Tibial artery (tissue), 4 donors: ENCODE measurements at places on chromosomes 5 and 9.

DNA sequence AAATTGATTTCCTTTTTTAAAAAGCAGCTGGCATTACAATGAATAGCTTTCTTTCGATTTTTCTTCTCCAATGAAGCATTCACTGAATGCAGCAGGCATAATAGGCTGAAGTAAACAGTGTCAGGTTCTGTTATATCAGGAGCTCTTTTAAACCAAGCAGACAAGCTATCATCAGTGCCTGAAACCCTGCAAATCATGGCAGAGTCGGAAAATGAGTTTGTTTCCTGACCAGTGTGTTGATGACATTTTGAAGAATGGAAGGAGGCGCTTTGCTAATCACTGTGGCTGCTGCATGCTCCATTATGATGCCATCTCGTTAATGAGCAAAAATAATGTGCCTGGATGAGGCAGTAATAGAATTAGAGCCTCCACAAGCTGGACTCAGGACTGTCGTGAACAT, 284.5 kb downstream of the ZNF608 start:
- H3K4me3 ChIP-seq, result no peak overlapping the region
- H3K4me1 ChIP-seq, result no peaks in the 10 kb centered on the region
- H3K36me3 ChIP-seq, result no peaks in the 10 kb centered on the region
- H3K27me3 ChIP-seq, result no peaks in the 10 kb centered on the region
- H3K27ac ChIP-seq, result no peak overlapping the region

GRCh38 chr5:2746561-2747032, 4.9 kb downstream of the IRX2 start:
- H3K36me3 ChIP-seq, result no peaks in the 10 kb centered on the region
- H3K27ac ChIP-seq, result no peak overlapping the region
- H3K4me1 ChIP-seq, result peaks cover 19% of the 10 kb centered on the region
- no peak for DNase-seq
- no peak overlapping the region for H3K4me3 ChIP-seq

GRCh38 chr5:141633871-141634561, 2.6 kb downstream of the HDAC3 start:
- peaks cover 11% of the 10 kb centered on the region for H3K36me3 ChIP-seq
- no peak overlapping the region for H3K4me3 ChIP-seq
- peaks cover 22% of the 10 kb centered on the region for H3K4me1 ChIP-seq
- no peak overlapping the region for H3K27ac ChIP-seq
- no peak for DNase-seq
- H3K27me3 ChIP-seq, result peaks cover 5% of the 10 kb centered on the region

DNA sequence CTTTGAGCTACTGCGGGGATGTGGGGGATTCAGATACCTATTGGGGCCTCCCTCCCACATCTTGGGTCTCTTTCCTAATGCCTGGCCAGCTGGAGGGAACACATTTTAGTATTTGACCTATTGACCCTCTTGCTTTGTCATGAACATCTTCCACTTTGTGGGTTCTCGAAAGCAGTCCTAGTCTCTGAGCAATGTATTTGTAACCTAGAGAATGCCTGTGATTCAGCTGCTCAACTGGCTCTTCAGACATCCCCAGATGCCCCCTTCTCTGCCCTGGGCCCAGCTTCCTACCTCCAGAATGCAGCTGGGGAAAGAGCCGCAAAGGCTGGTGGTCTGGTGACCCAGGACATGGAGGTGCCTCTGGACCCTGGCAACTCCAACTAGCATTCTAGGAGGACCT, 32.2 kb downstream of the APTX start:
- no peak overlapping the region for H3K4me3 ChIP-seq
- no peak for DNase-seq

- no peaks in the 10 kb centered on the region for H3K4me1 ChIP-seq
- DNase-seq, result no peak
- H3K36me3 ChIP-seq, result no peaks in the 10 kb centered on the region
- H3K27ac ChIP-seq, result no peak overlapping the region
- no peak overlapping the region for H3K4me3 ChIP-seq
Measured at GRCh38 chr5:129405222-129405621, 54.9 kb upstream of the ADAMTS19 start.

- no peak for DNase-seq
- no peaks in the 10 kb centered on the region for H3K4me1 ChIP-seq
- no peaks in the 10 kb centered on the region for H3K27me3 ChIP-seq
- no peak overlapping the region for H3K4me3 ChIP-seq
- no peak overlapping the region for H3K27ac ChIP-seq
Measured at GRCh38 chr9:107409581-107410389, 79.8 kb downstream of the KLF4 start.

DNA sequence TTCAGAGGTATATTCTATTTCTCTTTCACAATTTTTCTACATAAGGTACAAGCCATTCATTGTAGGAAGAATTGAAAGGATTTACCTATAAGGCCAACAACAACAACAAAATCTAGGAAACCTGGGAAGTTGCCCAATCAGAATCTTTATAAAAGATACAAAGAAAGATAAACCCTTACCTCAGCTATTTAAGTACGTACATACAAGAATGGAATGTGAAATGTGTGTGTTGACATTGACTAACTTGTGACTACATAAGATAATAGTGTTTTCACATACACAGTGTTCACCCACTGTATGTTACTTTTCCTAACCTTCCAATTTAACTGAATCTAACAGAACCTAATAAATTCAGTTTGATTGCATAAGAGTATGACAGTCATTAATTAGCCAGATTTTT, 154.1 kb downstream of the ADAMTS6 start:
- H3K27ac ChIP-seq, result no peak overlapping the region
- DNase-seq, result no peak
- no peaks in the 10 kb centered on the region for H3K4me1 ChIP-seq

- DNase-seq, result no peak
- H3K4me1 ChIP-seq, result no peaks in the 10 kb centered on the region
- H3K27me3 ChIP-seq, result no peaks in the 10 kb centered on the region
- no peak overlapping the region for H3K27ac ChIP-seq
- no peak overlapping the region for H3K4me3 ChIP-seq
Measured at GRCh38 chr9:31030741-31031202, 1353.7 kb upstream of the ACO1 start.

GRCh38 chr9:86410281-86410680, 56.1 kb upstream of the TUT7 start:
- no peaks in the 10 kb centered on the region for H3K36me3 ChIP-seq
- H3K27ac ChIP-seq, result no peak overlapping the region
- no peak for DNase-seq
- H3K4me3 ChIP-seq, result no peak overlapping the region
- peaks cover 14% of the 10 kb centered on the region for H3K4me1 ChIP-seq
- no peaks in the 10 kb centered on the region for H3K27me3 ChIP-seq

- no peaks in the 10 kb centered on the region for H3K36me3 ChIP-seq
- no peak for DNase-seq
- peaks cover 14% of the 10 kb centered on the region for H3K27me3 ChIP-seq
Measured at GRCh38 chr9:132820169-132820944, 57.7 kb downstream of the AK8 start.
